GF-D8 (cell line): ENCODE measurements at places on chromosomes 7 and 10.
A peak's percentile ranks its signal among the peaks of the same experiment; 100 is the strongest.

GRCh38 chr7:103704701-103705100 is 258.7 kb upstream of the SLC26A5 start:
- no peak for DNase-seq

DNA sequence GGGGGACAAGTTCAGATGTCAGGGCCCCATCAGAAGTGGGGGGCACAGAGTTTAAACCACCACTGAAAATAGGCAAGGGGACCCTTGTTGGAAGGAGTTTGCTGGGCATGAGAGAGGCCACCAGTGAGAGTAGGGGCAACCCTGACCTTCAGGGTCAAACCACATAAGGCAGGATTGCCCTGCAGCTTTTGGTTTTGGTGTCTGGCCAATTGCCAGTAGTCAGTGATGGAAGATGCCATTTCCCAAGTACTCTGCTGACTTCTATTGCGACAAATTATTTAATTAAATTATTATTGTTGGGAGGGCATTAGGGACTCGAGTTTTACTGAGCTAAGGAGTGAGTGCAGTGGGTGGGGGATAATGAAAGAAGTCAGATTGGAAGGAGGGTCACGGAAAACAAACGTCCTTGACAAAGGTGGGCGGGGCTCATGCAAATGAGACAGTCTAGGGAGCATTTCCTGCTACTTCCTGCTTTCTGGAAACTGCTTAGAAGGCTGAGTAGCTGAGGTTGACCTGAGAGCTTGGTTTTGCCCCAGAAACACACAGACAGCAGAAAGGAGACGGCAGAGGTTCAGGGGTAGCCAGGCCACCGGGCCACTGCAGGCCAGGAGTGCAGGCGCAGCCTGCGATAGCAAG is 74.2 kb upstream of the ANLN start:
- DNase-seq = no peak

GRCh38 chr7:94410413-94411187 is 15.9 kb downstream of the COL1A2 start:
- no peak for DNase-seq

DNA sequence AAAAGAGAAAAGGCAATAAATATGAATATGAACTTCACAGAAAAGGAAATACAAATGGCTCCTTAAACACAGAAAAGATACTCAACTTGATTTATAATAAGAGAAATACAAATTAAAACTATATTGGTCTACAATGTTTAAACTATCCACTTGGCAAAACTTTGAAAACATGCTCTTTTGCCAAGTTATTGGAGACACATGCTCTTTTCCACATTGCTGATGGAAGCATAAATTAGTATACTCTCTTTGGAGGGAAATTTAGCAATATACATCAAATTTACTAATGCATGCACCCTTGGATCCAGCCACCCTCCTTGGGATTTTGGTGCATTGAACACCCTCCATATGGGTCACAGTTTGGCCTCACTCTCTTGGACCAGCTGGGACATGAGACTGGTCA is 7.9 kb downstream of the TAS2R60 start:
- DNase-seq = no peak

DNA sequence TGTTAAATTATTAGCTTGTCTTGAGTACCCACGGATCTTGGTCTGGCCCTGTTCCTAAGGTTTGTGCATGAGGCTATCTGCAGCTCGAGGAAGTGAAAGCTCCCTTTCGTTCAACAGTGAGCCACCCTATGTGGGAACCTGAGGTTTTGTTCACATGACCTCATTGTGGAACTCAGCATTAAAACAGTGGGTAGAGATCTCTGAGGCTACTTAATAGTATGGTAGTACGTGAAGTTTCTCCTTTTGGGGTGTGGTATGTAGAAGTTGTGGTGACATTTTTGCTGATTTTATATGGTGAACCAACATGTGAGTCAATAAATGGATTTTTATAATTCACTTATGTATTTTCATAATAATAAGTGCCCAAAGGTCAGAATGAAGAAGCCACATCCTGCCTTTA is 252.7 kb upstream of the FERD3L start:
- DNase-seq = no peak

GRCh38 chr10:78314651-78315050 is 281.0 kb downstream of the RPS24 start:
- DNase-seq = no peak

DNA sequence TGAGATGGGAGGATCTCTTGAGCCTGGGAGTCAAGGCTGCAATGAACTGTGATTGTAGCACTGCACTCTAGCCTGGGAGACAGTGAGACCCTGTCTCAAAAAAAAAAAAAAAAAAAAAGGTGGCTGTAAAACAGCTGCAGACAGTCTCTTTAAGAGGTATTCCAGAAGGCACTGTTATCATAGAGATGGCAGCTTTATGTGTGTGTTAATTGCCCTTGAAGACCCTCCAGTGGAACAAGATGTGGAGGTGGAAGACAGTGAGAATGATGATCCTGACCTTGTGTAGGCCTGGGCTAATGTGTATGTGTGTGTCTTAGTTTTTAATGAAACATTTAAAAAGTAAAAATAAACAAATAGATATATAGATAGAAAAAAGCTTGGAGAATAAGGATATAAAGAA is 66.0 kb downstream of the ZNF487 start:
- DNase-seq = no peak

DNA sequence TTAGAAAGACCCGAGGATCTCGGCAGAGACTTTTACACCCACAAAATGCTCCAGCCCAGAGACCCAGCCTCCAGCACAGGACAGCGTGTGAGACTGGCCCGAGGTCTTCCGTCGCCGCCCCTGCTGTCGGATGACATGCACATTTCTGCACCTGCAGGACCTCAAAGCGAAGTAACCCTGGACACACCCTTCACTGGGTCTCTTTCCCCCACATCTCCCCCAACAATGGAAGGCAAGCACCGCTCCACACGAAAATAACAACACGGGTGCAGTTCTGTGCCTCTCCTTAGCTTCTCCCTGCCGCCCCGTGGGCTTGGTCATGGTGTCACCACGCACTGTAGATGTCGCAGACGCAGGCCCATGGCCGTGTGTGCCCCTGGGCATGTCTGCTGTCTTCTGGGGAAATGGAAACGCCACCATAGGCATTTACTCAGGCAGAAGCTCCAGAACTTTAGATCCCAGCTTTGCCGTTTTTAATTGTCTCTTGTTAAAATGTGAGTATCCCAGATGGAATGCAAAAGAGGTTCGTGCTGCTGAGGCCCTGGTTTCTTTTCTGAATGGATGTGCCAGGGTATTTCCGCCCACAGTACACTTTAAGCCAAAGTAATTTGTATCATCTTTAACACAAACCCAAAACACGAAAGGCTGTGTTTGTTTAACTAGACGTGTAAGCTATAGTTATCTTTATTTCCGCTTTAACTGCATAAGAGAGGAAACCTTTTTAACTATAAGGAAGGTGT is 237.9 kb downstream of the MGMT start:
- no peak for DNase-seq

DNA sequence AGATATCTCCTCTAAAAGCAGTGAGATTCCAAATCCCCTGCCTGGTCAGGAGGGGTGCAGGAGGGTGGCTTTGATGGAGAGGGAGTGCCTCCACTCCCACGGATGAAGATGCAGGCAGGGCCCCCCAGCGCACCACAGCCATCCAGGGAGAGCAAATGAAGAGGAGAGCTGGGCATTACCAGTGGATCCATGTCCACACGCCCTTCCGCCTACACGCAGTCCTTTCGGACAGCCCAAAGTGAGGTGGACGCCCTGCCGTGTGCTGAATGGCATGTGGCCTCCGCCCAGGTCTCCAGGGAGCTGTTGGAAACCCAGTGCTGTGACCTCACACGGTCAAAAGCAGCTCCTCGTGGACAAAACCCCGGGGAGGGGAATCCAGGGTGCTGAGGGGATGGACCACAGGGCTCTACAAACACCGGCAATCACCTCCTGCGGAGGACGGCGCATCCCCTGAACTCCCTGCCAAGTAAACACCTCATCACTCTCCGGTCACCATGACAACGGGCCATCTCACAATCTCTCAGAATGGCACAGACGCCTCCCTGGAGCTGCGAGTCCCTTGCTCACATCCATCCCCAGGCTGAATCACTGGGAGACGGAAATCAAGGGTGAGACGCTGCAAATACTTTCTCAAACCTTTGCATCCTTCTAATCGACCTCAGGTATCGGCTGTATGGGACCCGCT is 35.0 kb upstream of the DNAAF5 start:
- DNase-seq = no peak

- DNase-seq = peak; percentile 35
Measured at GRCh38 chr7:24052572-24053260, 231.3 kb upstream of the NPY start.

DNA sequence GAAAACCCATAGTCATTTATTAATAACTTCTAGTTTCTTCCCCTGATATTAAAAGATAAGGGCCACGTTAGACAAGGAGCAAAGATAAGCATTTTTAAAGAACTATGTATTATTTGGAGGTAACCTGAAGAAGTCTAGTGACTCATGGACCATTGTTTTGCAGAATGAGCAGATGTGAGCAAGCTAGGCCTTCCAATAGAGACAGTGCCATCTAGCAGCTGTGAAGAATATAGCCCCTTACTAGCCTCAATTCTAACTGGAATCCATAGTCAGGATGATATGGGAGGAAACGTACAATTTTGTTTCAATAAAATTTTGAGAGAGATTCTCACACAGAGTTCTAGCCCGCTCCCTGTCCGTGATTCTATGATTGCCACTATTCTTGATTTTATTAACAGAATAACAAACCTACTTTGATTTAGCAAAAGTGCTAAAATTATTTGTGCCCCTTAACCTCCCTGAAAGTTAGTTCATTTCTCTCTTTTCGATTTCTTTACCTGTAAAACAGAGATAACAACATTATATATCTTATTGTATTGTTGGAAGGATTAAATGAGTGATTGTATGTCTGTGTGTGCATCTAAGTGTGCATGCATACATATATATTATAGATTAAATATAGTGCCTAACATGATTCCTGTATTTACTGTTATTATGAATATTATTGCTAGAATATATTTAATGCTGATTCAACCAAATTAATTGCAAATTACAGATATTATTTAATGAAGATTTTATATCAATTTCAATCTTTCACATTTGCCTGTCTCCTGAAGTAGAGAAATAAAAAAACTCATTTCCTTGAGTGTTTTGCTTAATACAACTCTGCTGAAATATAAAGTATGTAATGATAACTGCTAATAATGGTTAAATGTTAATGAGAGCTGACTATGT is 22.7 kb downstream of the FAM237B start:
- DNase-seq = no peak

DNA sequence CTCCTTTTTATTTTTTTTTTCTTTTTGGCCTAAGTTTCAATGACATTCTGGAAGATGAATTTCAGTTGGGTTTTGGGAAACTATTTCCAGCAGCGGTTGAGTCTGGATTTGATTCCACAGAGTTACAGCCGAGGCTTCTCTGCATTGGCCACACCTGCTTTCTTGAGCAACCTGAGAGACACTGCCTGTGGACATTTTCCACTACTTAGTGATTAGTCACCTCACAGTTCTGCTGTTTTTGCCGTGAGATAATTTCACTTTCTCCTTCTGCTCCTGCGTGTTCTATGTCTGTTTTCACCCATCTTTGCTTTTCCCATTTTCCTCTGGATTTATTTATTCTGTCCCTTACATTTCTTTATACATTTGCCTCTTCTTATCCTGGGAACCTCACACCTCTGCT is 243.0 kb downstream of the BICC1 start:
- no peak for DNase-seq

GRCh38 chr7:11726794-11727155 is 105.2 kb downstream of the THSD7A start:
- no peak for DNase-seq

- no peak for DNase-seq
Measured at GRCh38 chr7:112897839-112898431, 107.7 kb upstream of the TMEM168 start.

DNA sequence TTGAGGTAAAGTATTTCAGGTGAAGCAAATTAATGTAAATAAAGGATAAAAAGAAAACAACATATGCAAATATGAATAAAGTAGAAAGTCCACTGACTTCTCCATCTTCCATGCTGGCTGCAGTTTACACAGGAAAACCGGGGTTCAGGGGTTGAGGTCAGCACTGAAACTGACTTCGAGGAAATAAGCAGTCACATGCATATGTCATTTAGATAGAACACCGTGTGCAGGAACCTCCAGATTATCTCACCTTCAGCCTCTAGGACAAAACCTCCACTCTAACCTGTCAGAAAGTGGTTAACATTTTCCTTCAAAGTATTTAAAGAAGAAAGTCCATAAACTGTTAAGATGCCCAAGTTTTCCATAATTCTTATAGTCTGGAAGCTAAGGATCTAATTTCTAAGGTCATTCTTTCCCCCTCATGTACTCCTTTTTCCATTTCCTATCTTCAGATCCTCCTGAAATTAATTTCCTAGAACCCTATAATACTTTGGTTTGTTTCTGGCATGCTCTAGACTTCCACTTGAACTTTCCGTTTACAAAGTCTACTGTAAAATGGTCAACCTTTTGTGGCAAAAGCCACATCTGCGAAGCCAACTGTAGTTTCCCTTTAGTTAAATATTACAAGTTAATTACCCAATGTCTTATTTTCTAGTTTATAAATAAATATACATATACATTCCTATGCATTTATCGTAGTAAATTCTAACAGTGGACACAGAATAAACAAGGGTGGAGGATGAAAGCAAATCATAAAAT is 173.3 kb downstream of the RAPGEF5 start:
- no peak for DNase-seq

GRCh38 chr7:113921363-113921762 is 2.6 kb upstream of the PPP1R3A start:
- no peak for DNase-seq

DNA sequence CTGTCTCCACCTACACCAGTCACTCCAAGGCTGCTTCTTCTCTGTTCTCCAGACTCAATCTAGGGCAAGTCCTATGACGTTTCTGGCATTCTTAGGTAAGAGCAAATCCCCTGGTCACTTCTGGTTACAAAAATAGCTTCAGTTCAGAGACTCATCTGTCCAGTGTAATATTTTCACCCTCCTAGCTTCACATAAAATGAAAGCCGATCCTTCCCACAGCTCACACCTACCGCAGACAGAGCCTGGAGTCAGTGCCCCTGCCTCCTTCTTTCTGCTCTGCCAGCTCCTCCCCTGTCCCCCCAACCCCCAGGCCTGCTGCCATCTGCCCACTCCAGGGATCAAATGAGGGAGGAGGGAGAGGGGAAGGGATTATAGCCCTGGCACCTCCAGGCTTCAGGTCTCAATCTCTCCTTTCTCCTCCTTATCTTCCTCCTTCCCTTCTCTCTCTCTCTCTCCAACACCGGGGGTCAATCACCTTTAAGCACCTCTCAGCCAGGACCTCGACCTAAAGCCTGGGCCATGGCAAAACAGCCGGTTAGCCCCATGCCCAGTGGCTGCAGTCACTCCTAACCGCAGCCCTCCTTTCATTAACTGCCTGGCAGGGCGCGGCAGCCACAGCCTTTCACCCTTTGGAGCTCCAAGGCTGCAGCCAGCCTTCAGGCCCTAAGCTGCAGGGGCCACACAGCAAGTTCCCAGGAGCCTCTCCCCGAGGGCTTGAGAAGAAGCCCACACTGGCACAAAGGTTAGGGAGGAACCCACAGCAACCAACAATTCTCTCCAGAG is 292.6 kb upstream of the MGMT start:
- no peak for DNase-seq
